Astrocyte of the spinal cord (primary cell): ENCODE measurements at places on chromosomes 7 and 10.

- DNase-seq: no peak
These were observed 25.7 kb downstream of the ZNF503 start for GRCh38 chr10:75375838-75376237.

DNA sequence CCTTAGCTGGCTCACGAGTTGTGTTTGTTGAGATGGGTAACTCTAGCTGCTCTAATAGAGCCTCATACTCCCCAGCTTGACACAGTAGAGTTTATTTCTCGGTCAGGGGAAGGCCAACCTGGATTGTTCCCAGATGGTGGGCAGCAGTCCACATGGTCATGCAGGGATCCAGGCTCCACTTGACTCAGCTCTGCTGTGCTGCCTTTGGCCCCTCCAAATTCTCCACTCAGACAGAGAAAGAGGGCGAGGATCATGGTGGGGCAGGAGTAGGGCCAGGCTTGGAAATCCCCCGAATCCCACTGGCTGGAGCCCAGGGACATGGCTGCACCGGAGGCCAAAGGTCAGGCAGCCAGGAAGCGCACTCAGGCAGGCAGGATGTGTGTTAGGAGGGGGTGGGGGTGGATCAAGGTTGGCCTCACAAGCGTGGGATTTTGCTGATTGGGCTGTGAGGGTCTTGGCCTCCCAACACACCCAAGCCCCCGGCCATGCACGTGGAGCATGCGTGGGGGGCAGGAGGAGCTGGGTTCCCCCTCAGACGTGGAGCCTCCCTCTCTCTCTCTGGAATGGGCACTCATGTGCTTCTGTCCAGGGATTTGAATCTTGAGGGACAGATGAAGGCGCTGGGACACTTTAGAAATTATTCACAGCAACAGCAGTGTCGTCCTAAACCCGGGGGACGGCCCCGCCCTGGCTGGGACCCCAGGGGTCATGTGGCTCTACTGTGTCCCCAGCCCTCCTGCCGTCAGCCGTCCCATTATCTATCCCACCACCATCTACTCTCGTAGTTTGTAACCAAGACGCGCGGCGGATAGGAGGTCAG, 44.8 kb downstream of the PDGFA start:
- no peak for DNase-seq

DNA sequence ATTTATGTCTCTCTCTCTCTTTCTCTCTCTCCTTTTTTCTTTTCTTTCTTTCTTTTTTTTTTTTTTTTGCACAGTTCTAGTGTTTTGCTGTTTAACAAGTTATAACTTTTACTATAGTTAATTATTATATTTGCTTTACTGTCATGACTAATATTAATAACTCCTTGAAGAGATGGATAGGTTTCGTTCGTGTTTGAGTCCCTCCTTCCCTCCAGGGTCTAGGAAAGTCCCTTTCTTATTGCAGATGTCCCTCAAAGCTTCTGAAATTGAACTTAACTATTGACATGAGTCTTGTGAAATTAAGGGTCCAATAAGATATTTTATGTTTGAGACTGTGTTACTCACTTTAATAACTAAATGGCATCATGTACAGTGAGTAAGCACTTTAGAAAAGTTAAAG, 131.4 kb downstream of the PLXDC2 start:
- DNase-seq: no peak

GRCh38 chr7:37467002-37467401, 18.3 kb upstream of the ELMO1 start:
- DNase-seq: no peak

- DNase-seq: no peak
These were observed 59.7 kb downstream of the ELFN1 start for GRCh38 chr7:1729773-1730172.

- no peak for DNase-seq
These were observed 22.2 kb upstream of the CPXM2 start for GRCh38 chr10:123913688-123914268.

DNA sequence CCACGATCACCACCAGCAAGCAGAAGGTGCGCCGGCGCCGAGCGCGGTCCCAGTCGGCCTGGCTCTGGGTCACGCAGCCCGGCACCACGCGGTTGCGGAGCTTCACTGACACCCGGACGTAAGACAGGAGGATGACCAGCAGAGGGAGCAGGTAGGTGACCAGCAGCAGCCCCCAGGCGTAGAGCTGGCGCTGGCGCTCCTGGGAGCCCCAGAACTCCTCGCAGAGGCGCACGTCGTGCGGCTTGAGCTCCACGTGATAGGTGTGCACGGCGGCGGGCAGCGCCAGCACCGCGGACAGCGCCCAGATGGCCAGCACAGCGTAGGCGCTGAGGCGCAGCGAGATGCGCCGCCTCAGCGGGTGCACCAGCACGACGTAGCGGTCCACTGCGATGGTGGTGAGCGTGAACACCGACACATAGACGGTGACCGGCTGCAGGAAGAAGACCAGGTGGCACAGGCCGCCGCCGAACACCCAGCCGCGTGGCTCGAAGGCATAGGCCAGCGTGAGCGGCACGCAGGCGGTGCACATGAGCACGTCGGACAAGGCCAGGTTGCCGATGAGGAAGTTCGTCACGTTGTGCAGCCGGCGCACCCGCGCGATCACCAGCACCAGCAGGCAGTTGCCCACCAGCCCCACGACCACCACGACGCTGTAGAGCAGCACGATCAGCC, 920 bp downstream of the PRLHR start:
- peak; percentile 22 for DNase-seq

DNA sequence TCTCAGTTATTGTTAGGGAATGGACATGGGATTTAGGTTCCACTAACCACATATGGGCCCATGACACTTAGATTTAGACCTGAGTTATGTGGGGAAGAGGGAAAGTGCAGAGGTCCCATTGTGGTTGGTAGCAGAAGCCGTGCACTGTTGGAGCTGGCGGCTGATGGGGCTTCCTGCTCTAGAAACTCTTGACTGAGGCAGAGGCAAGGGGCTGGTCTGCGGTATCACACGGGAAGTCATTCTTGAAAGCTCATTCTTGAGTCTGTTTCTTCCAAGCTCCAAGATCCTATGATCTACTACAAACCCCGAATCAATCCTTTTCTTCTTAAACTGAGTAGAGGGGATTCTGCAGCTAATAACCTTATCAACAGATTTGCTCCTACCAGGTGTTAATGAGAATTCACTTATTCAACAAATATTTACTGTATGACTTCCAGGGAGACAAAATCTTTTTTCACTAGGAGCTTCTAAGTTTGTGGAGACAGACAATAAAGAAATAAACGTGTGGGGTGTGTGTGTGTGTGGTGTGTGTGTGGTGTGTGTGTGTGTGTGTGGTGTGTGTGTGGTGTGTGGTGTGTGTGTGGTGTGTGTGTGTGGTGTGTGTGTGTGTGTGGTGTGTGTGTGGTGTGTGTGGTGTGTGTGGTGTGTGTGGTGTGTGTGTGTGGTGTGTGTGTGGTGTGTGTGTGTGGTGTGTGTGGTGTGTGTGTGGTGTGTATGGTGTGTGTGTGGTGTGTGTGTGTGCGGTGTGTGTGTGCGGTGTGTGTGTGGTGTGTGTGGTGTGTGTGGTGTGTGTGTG, 57.1 kb downstream of the AOC1 start:
- DNase-seq: no peak

GRCh38 chr10:17473228-17473950, 19.0 kb upstream of the ST8SIA6 start:
- DNase-seq: no peak

GRCh38 chr10:43946445-43946844, 297.8 kb upstream of the ZNF32 start:
- no peak for DNase-seq

DNA sequence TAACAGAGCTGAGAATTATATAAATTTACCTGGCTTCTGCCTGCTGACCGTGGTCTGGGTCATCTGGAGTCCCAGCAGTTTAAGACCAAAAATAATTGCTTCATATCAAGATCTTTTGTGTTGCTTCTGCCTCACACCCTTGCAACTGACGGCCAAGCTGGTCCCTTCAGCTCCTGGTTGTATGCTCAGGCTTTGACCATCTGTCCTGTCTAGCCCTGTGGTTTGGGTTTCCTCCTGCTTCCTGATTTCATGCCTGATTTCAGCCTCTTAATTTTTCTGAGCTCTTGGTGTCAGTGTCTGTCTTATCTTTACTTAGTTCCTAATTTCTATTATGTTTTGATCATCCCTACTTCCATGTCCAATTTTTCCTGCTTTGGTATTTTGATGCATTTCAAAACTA, 87.9 kb upstream of the PLXDC2 start:
- no peak for DNase-seq

DNA sequence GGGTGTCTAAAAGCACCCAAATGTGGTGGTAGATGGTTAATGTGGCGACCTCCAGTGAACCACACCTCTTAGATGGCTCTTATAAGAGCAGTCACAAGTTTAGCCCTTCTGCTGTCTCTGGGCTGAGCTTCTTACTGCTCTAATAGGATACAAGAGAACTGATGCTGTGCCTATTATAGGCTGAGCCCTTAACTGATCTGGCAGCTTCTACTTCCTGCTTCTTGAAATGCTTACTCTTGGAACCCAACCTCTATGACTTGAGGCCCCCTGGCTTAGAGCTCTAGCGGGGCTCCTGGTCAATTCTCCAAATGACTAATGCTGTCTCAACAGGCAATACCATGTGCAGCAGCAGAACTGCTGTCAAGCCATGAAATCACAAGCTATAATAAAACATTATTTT, 35.0 kb upstream of the LSM8 start:
- no peak for DNase-seq

DNA sequence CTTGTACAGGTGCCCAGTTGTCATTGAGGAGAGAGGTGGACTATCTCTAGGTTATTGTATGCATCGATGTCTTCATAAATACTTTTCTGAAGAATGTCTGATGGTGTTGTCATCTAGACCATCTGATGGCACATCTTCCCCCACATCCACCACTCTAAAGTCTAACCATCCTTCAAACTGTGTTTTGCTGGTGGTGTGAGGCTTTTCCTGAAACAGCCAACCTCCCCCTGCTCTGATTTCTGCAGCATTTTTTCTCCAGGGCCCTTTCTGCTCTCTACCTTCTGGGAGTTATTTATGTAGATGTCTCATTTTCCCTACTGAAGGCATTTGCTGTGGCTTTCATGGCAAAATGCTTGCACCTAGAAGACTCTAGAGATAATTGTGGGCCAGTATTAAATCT, 1.5 kb downstream of the PLCE1 start:
- DNase-seq: no peak

- no peak for DNase-seq
These were observed 70.0 kb upstream of the ZNF479 start for GRCh38 chr7:57202274-57202673.

- peak; percentile 89 for DNase-seq
These were observed 107.4 kb downstream of the ZEB1 start for GRCh38 chr10:31426401-31426800.

DNA sequence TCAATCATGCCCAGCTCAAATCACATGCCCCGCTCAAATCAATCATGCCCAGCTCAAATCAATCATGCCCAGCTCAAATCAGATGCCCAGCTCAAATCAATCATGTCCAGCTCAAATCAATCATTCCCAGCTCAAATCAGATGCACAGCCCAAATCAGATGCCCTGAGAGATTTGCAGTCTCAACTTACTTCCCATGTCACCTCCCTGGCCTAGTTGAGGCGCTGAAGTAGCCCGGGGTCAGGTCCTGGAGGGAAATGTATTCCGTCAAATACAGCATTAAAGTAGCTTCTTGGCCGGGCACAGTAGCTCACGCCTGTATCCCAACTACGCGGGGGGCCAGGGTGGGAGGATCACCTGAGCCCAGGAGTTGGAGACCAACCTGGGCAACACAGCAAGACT, 15.7 kb upstream of the PRKAR1B start:
- DNase-seq: no peak
